ENCODE measurements at places on chromosomes 6 and 20.

DNA sequence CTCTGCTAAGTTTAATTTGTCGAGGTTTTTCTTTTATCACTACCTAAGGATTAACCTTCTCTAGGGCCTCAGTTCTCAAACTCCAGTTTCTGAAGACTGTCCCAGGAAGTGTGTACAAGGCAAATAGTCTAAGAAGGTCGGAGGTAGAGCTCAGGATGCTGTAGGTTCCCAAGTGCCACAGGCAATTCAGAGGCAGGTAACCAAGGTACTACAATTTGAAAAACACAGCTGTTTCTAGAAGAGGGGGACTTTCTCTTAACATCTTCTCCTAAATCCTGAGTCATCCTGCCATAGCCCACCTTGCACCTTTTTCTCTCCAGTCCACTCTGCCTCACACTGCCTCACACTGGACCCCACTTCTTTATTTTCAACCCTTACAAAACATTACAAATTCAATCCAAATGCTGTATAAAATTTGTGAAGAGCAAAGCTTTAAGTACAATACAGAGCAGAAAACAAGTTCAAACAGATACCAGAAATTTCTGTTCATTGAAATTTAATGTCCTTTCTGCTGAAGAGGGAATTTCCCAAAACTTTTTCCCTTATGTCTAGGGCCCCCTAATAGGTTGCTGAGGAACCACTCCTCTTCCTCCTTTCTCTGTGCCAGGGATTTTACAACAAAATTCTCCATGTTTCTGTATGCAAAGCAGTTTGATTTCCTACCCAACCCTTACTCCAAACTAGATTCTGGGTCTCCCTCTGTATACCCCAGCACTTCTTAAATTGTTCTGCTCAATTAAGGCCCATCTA lies 43.0 kb downstream of the FRK start:
- no peak for DNase-seq

GRCh38 chr6:31657406-31658157 lies 1.9 kb downstream of the APOM start:
- DNase-seq: no peak

GRCh38 chr6:24932832-24933231 lies 2.9 kb downstream of the RIPOR2 start:
- no peak for DNase-seq

- DNase-seq: no peak
These were observed 16.1 kb downstream of the UCKL1 start for GRCh38 chr20:63940071-63940471.

GRCh38 chr6:136716917-136717715 lies 75.2 kb downstream of the MAP3K5 start:
- DNase-seq: no peak

DNA sequence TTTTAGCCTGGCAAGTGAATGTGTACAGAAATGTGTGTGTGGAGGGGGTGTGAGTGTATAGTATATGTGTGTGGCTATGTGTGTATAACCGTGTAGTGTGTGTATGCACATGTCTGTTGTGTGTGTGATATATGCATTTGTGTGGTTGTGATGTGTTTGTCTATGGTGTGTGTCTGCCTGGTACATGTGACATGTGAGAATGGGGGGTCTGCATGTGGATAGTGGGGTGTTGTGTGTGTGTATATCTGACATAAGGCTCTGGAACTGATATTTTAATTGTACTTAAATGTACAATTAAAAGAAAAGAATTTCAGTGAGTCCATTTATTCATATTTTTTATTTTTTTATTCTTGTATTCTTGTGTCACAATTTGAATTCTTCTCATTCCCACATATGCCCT lies 57.2 kb upstream of the CNR1 start:
- no peak for DNase-seq

- no peak for DNase-seq
These were observed 1.4 kb downstream of the AHCY start for GRCh38 chr20:34301587-34302311.

- no peak for DNase-seq
These were observed 75.0 kb downstream of the MDGA1 start for GRCh38 chr6:37622646-37623071.

DNA sequence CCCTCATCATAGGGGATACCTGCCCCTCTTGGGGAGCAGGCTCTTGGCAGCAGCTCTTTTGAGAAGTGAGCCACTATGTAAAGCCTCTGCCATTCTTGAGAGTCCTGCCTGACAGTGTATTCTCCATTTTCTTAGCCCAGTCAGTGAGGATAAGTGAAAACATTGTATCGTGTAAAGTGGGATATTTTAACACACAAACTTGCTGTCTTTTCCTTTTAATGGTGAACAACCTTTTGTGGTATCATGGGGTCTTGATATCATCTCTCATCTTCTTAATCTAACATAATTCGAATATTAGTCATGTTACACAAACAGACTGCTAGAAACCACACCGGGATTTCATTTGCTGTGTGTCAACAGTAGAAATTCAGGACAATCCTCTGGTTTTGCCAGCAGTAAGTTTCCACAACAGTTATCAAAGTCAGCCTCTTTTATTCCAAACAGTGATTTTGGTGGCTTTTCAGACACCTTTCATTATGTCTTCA lies 136.2 kb downstream of the HIVEP1 start:
- no peak for DNase-seq

GRCh38 chr20:21708738-21709534 lies 3.5 kb downstream of the PAX1 start:
- no peak for DNase-seq

DNA sequence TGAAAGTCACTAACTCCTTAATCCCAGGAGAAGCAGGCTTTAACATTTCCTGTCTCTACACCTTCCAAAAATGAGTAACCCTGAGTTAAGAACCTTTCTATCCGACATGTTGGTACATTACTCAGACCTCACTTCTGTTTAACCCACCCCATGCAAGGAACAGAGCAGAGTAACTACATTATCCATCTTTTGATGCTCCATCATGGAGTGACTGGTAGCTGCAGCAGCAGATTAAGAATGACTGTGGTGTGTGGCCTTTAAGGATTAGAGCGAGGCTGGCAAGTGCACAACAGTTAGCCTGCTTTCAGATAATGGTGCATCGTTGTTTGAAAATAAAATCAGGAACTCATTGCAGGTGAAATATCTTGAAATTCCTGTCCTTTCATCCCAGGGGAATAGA lies 2.0 kb downstream of the TRAF3IP2 start:
- DNase-seq: no peak

- no peak for DNase-seq
These were observed 1.1 kb downstream of the PTCHD4 start for GRCh38 chr6:48109944-48110343.

GRCh38 chr6:143346004-143346403 lies 104.5 kb downstream of the ADAT2 start:
- DNase-seq: no peak

- DNase-seq: no peak
These were observed 299.1 kb downstream of the EPHA7 start for GRCh38 chr6:93120154-93120742.

DNA sequence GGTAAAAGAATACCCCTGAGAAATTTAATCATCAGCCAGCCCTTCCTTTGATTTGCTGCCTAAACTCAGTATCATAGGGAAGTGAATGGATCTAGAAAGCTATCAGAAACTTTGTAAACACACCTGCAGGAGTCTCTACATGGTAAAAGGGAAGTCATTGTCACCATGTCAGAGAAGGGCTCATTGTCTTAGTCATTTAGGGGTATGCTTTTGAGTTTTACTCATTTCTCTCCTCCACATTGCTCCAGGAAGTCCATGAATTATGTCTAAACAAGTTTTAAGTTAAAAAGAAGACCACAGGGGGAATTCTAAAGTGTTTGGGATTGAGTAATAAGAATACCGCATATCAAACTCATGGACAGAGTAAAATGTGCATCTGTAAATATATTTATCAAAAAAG lies 2.5 kb downstream of the SLC17A1 start:
- DNase-seq: no peak

DNA sequence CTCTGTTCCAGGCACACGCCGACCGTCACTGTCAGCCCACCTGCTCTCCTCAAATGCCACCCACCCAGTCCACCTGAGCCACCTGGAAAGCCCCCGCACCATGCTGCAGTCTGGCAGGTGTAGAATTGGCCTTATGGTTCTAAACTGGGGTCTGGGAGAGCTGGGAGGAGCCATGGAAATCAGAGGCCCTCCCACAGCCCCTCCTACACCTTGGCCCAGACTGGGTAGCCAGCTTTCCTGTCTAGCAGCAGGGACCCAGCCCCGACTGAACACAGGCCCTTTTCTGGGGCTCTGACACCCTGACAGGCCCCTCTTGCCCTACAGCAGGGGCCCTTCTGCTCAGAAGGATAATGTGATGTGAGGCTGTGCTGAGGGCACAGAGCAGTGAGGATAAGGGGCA lies 31.1 kb downstream of the LRFN2 start:
- no peak for DNase-seq
